Motor neuron (in vitro differentiated cells): ENCODE measurements at places on chromosomes 5 and 9.
A peak's percentile ranks its signal among the peaks of the same experiment; 100 is the strongest.

GRCh38 chr9:79598562-79599345 lies 27.0 kb downstream of the TLE4 start:
- no peak for ATAC-seq

DNA sequence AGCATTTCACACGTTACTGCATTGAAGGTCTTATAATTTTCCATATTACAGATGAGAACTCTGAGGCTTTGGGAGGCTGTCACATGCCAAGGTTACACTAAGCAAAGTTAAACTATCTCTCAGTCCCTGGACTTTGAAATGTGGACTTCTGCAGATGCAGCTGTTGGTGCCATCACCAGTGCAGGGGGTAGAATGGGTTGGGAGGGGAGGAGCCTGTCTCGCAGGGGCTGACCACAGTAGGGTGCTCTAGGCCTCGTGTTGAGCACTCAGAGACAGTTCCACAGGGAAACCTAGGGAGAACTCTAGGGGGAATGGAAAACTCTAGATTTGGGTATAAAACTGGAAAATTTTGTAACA lies 220.9 kb downstream of the MAPKAP1 start:
- no peak for ATAC-seq

DNA sequence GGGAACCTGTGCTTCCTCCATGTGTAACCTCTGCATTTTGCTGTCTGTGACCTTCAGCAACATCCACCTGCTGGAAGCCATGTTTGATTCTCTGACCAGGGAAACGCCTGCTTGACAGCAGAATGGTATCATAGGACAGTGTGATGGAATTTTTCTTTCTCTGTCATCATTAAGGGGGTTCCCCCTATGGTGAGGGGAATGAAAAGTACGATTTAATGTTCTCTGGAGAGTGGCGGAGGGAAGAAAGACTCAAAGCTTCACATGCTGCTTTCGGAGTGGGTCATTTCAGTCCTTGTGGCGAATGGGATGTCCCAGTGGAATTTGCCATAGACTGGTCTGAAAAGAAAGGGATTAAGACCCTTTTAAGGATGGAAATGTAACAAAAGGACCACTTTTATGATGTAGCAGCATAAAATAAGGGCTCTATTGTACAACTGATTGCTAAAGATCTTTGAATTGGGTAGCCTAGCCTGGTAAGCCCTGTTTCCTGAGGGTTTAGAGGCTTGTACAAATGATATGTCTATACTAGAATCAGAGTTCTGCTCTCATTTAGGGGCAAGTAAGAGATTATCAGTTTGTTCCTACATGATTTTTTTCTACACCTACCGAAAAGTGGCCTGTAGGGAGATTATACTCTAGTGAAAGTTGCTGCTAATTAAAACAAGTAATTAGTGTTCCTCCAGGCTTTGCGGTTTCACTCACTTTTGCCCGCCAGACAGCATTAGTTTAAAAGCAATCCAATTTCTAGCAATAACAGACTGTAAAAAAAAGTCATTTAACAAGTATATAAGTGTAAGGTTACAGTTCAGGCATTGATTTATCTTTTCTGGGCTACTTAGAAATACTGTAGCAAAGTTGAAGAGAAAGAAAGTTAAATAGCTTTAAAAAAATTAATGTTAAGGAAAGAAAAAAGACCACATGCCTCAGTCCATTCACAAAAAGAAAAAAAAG lies 904.5 kb downstream of the NR2F1-AS1 start:
- ATAC-seq: no peak

DNA sequence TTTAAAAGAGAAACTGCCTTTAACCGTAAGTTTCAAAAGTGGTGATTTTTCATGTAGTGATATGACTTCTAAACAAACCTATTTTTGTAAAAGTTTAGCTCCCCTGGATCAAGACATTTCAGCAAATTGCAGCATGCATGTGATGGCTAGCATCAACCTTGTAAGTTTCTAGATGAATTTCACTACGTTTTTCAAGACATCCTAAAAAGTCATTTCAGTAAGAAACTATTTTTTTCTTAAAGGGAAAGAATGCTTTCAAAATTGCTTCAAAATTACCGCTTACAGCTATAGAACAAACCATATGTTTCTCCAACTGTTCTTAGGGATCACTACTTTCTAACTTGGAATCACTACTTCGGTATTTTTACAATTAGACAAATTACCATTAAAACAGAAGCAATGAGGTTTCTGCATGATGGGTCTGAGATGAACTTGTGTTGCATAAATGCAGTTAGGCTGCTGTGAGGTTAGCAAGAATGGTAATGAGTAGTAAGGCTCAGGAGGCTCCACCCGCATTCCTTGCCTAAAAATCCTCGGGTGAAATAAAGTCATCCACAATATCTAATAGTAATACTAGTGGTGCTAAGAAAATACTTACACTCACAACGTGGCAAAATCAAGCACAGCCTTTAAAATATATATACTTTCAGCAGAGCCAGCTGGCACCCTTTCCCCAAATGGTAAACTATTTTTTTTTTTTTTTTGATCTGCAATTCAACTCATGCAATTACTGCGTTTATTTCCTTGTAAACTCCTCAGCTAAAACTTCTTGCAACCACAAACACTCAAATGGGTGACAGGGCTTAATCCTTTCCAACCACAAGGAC lies 53.8 kb downstream of the CDC14B start:
- peak; percentile 28 for ATAC-seq

- ATAC-seq: no peak
Observed at GRCh38 chr5:178155065-178155464, 1.4 kb upstream of the NHP2 start.
